ENCODE measurements at places on chromosomes 3 and 15.

GRCh38 chr3:197368330-197368729, 69.9 kb upstream of the DLG1 start:
- DNase-seq: no peak

- DNase-seq: no peak
These were observed 15.6 kb downstream of the EOGT start for GRCh38 chr3:68997887-68998286.

GRCh38 chr3:183159333-183159732, 3.2 kb downstream of the LAMP3 start:
- DNase-seq: no peak

- DNase-seq: peak; percentile 71
These were observed 160.9 kb downstream of the SMAD6 start for GRCh38 chr15:66862940-66863335.

DNA sequence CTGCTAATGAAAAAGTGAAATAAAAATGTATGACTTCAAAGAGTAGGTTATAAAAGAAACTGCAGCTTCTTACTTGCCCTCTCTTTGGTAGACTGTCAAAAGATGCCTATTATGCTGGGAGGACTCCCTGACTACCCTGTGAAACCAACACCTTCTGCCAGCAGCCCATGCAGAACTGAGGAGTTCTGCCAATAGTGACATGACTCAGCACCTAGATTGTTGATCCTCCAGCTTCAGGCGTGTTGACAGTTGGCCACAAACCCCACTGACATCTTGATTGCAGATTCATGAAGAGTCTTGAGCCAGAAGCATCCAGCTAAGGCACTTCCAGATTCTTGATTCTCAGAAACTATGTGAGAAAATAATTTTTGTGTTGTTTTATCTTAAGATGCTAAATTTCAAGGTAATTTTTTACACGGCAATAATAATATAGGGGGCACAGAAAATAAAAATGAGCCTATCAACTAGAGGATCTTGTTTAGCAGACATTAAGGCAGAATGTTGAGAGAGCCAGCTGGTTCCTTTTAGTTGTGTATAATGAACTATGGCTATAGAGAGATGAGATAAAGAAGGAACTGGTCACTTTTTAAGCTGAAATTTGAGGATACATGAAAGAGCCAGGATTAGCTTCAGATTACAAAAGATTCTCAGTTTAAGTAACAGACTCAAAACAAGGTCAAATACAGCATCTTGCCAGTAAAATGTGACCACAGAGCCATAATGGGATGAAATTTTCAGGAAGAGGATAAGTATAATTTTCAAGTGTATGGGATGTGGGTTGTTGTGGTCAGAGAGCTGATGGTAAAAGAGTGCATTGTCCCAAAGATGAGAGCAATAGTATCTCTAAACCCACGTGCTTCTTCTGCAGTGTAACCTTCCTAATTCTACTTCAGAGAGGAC, 588.7 kb upstream of the CBLB start:
- DNase-seq: peak; percentile 32

GRCh38 chr15:101019366-101019896, 100.3 kb downstream of the LRRK1 start:
- DNase-seq: no peak

DNA sequence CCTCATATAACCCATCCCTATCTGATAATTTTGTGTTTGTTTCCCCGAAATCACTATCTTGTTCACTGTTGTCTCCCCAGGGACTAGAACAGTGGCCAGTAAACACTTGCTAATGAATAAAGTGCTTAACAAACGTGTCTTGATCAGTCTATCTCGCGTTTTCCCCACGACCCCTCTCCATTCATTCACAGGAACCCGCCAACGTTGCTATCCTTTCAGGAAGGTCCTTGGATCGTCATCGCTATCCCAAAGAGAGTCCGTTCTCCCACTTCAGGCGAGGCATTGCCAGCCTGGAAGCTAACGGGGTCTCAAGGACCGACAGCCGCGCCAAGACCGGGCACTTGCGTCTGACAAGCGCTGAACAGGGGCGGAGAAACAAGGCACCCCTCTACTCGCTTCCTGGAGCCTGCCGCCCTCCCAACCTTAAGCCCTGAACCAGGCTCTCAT, 344 bp downstream of the LINS1 start:
- no peak for DNase-seq

GRCh38 chr15:81047928-81048327, 47.2 kb downstream of the TLNRD1 start:
- DNase-seq: no peak

DNA sequence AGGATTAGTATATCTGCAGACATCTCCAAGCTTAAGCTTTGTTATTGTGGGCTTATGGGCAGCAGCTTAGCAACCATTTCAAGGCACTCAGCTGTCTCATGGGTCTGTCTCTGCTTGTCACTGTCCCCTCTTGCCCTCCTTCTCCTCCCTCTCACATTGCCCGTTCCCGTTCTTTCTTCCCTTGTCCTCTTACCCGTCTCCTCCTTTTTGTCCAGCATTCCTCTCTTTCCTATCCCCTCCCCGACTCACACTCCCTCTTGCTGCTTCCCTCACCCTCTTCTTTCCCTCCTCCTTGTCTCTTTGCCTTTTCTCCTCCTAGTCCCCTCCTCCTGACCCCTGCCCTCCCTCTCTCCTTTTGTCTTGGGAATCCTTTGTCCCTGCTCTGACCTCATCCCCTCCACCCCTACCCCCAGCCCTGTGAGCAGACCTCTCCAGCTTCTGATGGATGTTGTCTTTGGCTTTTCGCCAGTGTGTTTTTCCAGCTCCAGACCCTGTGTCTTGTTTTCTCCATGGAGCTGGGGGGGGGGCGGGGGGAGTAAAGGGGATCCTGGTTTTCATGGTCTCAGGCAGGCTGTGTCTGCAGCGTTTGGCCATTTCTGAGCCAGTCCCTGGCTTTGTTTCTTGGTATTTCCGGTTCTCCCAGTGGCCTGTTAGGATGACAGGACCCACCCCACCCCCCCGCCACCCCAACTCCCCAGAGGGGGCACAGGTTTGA, 47.9 kb upstream of the TRAK1 start:
- DNase-seq: no peak

DNA sequence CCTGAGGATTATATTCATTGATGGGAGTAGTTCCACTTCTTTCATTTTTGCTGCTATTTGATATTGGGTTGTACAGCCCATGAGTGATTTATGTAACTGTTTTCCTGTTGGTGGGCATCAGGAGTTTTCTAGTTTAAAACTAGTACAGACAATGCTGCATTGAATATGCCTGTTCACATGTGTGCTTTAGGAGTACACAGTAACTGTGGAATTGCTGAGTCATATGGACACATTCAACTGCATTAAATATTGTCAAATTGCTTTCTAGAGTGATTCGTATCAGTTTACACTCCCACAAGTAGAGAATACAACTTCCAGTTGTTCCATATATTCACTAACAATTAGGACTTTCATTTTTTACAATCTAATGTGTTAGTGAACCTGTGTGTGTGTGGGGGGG, 59.8 kb upstream of the THSD4 start:
- DNase-seq: no peak

- DNase-seq: no peak
These were observed 79.9 kb upstream of the PEX5L start for GRCh38 chr3:180116658-180117057.

- no peak for DNase-seq
These were observed 28.6 kb upstream of the SEMA3F start for GRCh38 chr3:50126287-50127211.

- no peak for DNase-seq
These were observed 50.8 kb upstream of the RPL32 start for GRCh38 chr3:12891985-12892839.

- no peak for DNase-seq
These were observed 3.6 kb upstream of the COL6A5 start for GRCh38 chr3:130341882-130342281.

GRCh38 chr15:93110502-93111040, 21.6 kb upstream of the RGMA start:
- no peak for DNase-seq

GRCh38 chr3:108847187-108847586, 24.6 kb downstream of the TRAT1 start:
- no peak for DNase-seq

- DNase-seq: no peak
These were observed 10.2 kb downstream of the SLC27A2 start for GRCh38 chr15:50192164-50192563.

GRCh38 chr15:35545824-35546510, at the start of gene DPH6:
Gene DPH6 (minus strand): TSS chr15:35546165. CDS start chr15:35546141, 24 bp downstream.
- peak; percentile 80 for DNase-seq

- DNase-seq: no peak
These were observed 61.2 kb upstream of the EPHB3 start for GRCh38 chr3:184500344-184500923.

DNA sequence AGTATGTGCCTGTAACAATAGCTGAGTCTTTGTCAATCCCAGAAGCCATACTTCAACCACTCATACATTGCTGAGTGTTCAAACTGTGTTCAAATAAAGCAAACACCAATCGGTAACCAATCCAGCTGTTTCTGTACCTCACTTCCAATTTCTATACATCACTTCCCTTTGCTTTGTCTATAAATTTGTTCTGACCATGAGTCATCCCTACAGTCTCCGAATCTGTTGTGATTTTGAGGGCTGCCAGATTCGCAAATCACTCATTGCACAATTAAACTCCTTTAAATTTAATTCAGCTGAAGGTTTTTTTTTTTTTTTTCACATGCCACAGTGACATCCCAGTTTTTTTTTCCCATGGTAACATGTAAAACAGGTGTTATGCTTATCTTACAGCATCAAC, 870.3 kb downstream of the NAALADL2 start:
- no peak for DNase-seq

DNA sequence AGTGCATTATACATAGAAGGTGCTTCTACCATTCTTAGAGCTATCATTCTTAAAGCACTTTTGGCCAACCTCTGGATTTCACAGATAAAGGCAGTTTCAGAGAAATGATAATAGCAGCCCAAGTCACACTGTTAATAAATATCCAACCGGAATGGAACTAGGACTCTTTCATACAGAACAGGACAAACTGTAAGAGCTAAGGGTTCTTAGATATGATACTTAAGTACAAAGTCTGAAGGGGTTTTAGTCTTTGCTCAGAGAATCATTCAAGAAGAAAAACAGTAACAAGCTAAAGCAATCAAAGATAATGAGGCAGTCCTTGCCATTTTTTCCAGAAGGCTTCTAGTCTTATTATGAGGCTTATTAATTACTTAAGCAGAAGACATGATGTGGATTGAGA, 239.0 kb downstream of the ERC2 start:
- no peak for DNase-seq

- no peak for DNase-seq
These were observed 10.6 kb downstream of the ATP1B3 start for GRCh38 chr3:141887051-141887450.

- no peak for DNase-seq
These were observed 72.6 kb downstream of the ST6GAL1 start for GRCh38 chr3:187002915-187003314.

- no peak for DNase-seq
These were observed 590 bp downstream of the POLG start for GRCh38 chr15:89333959-89334509.

GRCh38 chr3:23116081-23116837, 86.9 kb upstream of the UBE2E2 start:
- no peak for DNase-seq

- DNase-seq: no peak
These were observed 238.7 kb downstream of the XXYLT1 start for GRCh38 chr3:195032106-195032759.

DNA sequence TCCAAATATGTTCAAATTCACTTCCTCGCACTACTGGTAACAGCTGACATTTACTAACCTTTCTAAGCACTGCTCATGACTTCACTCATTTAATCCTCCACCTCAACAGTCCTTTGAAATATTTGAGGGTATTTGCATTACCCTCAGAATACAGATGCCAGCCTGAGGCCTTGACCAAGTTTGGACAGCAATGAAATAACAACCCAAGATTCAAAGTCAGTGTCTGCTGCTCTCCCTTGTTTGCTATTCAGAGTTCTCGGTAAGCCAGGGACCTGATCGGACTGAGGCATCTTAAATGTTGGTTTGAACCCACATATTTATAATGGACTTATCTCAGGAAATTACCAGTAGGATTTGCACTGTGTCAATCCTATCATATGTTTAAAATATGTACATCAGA, 19.9 kb upstream of the SNRK start:
- DNase-seq: no peak

DNA sequence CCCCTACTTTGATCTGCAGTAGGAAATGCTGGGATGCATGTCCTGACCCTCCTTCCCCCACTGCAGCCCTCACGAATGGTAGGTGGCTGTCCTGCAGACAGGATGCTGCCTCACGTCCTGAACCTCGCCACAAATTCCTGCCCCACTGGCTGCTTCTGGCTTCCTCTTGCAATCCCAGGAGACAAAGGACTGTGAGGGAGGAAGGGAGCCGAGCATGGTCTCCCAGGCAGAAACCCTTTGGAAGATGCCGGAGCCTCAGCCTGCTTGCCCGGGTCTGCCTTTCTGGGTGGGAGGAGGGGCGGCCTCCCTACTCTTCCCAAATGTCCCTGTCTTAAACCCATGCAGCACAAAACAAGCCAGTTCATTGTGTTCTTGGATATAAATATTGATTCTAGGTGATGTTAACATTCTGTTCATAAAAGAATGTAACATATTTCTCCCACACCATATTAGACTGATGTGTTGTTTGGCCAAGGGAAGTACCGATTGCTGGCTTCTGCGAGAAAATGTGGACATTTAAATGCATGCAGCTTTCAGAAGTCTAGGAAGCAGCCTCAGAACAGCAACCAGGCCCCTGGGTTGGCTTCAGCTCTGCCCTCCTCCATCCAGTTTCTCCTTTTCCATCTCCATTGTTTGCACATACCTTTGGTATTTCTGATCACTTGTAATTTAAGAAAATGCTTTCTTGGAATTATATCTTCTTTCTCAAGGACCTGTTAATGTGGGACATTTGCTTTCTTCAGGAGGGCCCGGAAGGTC, 75.3 kb downstream of the HMG20A start:
- no peak for DNase-seq

GRCh38 chr15:38088971-38089370, 154.5 kb downstream of the TMCO5A start:
- no peak for DNase-seq

- no peak for DNase-seq
These were observed 72.8 kb upstream of the RBM5 start for GRCh38 chr3:50015918-50016317.

- DNase-seq: no peak
These were observed 245.1 kb downstream of the PCCB start for GRCh38 chr3:136495213-136495612.

DNA sequence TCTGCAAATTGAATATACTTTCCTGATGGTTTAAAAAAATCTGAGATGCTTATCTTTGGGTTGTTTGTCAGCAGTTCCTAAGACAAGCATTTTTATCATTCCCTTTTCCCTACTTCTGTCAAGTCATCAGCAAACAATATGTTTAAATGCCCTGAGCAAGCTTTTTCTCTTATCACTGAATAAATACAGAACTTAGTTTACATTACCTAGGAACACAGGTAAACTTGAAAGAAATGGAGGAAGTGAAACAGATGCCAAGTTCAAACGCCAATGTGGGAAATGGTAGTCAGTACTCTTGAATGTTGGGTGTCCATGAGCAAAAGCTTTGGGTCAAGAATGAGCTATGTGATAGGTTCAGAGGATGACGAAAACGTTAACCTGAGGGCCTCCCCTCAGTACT, 17.2 kb upstream of the TCAIM start:
- DNase-seq: no peak

Measured in upper lobe of left lung (tissue), 6 donors.